C1 segment of cervical spinal cord (tissue), 14 donors: ENCODE measurements at places on chromosomes 6 and 20.

- DNase-seq, result no peak
Measured at GRCh38 chr6:56368491-56368890, 121.1 kb upstream of the COL21A1 start.

- DNase-seq, result no peak
Measured at GRCh38 chr20:20487811-20488210, 119.9 kb downstream of the INSM1 start.

- no peak for DNase-seq
Measured at GRCh38 chr6:125899726-125900182, 56.8 kb upstream of the HINT3 start.

GRCh38 chr6:104558746-104559145 is 301.0 kb downstream of the HACE1 start:
- DNase-seq, result no peak

GRCh38 chr6:33820243-33820642 is 16.4 kb upstream of the MLN start:
- DNase-seq, result no peak

- DNase-seq, result no peak
Measured at GRCh38 chr6:145147981-145148749, 587.2 kb downstream of the EPM2A start.
